Sigmoid colon (tissue), 7 donors: ENCODE measurements at places on chromosomes 2 and 18. TPM values are rescaled to one million over a fixed set of nuclear protein-coding genes. Genes with fewer than 3 reads are reported as not detected.

The EVA1A gene
- not detected for total RNA-seq

GRCh38 chr2:160920061-160920460 lies 240.2 kb upstream of the TANK start:
- no peak overlapping the region for H3K4me3 ChIP-seq
- H3K4me1 ChIP-seq, result peaks cover 21% of the 10 kb centered on the region
- no peaks in the 10 kb centered on the region for H3K36me3 ChIP-seq
- peak overlapping the region; percentile 67 for H3K27ac ChIP-seq

DNA sequence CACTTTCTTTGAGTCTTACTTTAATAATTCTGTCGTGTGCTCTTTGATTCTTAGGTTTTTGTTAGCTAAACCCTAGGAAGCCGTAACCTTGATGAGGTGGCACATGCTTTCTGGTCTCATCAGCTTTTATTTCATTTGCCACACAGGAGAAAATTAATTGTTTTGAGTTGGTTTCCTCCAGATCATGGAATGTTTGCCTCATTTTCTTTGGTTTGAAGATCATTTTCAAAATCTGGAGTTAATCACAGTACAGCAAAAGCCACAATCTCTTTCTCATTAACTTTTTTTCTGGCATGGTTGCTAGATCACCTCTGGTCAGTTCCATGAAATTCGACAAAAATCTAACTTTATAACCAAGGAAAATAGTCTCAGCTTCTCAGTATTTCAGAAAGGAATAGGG lies 182.9 kb downstream of the MYO1B start:
- no peak overlapping the region for H3K27ac ChIP-seq
- no peak overlapping the region for H3K4me3 ChIP-seq
- H3K27me3 ChIP-seq, result no peaks in the 10 kb centered on the region
- no peaks in the 10 kb centered on the region for H3K36me3 ChIP-seq

DNA sequence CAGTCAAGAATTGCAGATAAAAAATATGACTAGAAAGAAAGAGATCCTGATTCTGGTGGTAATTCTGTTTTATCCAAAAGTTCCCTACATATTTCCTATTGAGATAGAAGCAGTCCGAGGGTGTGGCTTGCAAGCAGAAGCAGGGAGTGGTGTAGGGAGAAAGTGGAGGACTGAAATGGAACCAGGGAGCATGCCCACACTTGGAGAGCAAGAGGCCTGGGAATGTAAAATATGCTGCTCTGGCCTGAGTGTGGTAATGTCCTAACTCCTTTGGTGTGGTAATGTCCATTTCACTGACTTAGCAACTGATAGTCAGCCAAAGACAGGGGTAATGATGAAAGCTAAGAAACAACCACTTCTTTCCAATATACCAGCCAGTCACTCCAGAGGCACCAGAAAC lies 30.1 kb upstream of the FMNL2 start:
- H3K27ac ChIP-seq, result no peak overlapping the region
- no peak for DNase-seq
- H3K4me1 ChIP-seq, result no peaks in the 10 kb centered on the region
- no peaks in the 10 kb centered on the region for H3K36me3 ChIP-seq

- DNase-seq, result no peak
- H3K4me3 ChIP-seq, result no peak overlapping the region
- no peaks in the 10 kb centered on the region for H3K27me3 ChIP-seq
These were observed 215.6 kb downstream of the ARHGAP15 start for GRCh38 chr2:143344780-143345179.
